Right cardiac atrium (tissue), 5 donors: ENCODE measurements at places on chromosomes 7 and 10.

- DNase-seq, result no peak
Measured at GRCh38 chr7:94834359-94834758, 73.0 kb upstream of the PPP1R9A start.

DNA sequence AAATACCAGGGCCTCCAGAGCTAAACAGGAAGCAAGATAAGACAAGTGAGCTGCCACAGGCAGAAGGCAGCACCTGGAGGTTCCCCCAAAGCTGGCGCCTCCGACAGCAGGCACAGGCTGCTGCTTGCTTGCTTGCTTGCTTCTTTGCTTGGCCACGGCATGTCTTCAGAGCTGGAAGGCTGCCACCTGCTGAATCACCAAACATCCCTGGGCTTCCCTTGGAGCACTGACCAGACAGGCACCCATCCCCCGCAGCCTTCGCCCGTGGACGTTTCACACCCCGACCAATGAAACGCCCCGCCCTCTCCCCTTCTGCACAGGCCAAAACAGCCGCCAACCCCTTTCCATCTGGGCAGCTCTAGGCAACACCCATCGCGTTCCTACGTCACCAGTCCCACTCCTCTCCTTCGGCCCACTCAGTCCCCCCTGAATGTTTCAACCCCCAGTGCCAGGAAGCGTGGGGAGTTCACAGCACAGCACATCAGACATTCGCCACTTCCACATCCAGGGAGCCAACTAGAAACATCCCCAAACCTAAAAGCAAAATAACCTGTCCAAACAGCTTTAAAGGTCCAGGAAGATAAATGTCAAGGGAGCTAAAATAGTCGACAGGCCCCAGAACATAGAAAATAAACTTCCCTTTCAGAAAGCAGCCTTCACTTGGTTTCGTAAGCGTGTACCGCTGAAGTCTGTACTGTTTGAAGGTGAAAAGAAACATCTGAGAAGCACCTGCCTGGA is 1.6 kb downstream of the SGMS1 start:
- peak; percentile 98 for DNase-seq

DNA sequence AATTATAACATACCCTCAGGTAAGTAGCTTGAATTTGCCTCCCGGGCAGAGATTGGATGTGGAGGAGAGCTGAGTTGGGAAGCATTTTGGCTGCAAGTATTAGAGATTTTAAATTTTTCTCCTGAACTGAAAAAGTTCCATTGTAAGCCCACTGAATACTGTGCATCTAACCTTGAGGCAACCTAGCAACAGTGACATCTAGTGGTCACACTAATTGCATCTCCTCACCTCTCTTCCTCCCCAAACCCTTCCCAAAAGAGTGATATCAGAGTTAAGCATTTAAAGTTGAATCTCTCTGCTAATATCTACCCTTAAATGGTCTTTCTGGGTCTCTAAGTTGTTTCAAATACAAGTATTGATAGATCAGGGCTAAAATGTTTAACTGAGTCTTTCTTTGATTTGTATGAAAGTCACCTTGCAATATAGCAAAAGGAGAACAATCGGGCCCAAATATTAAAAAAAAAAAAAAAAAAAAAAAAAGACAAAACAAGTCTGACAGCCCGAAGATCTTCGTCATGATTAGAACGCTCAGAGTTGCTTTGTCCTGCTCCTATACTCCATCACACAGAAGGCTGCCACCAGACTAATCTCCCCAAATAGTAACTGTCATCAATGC is 40.4 kb upstream of the DLX5 start:
- no peak for DNase-seq

GRCh38 chr10:69316313-69317059 is 38.2 kb downstream of the HK1 start:
- DNase-seq, result peak; percentile 46

- no peak for DNase-seq
Measured at GRCh38 chr10:1598393-1599153, 138.8 kb downstream of the ADARB2 start.

DNA sequence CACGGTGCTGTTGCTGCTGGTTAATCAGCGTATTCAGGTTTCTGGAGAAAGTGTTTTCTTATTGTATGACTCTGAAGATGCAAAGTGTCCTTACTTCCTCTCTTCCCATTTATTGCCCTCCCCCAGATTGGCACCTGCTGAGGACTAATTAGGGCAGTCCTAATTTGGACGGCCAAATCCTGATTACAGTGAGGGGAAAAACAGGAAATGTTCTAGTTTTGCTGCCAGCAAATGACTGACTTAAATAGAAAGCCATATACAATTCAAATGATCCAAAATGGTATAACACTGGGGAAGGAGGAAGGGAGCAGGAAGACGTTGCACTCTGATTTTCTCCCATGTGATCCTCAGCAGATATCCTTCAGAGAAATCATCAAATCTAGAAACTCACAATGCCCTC is 222.4 kb upstream of the LRGUK start:
- no peak for DNase-seq

DNA sequence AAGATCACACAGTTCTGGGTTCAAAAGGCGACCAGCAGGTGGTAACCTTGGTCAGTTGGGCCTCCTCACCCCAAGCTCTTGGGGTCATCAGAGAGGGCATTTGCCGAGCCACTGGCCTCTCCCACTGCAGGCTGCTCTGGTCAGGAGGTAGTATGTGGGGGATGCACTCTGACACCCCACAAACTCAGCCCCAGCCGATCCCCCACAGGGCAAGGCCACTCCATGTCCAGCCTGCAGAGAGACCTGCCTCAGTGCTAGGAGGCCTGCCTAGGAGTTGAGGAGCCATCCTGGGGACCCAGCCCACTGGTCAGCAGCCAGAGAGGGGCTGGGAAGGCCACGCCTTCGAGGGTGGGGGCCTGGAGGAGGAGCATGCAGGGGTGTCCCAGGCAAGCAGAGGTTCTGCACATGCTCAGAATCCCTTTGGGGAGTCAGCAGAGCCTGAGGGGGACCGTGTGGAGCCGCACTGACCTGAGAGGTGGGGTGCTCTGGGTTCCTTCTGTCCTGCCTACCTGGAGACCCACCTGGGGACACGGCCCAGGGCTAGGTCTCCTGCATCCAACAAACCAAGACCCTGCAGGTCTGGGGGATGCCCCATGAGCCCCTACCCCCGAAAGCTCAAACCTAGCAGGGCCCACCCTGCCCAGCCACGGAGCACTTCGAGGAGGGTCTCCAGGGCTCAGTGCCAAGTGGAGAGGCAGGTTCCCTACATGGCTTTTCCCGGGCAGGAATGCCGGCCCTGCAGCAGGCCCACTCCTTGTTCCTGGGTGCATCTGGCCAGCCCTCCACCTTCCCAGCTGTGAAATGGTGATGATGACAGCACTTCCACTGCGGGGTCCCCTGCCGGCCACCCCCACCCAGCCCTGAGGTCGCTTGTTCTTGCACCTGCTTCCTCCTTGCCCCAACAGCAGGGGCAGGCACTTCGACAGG is 58.5 kb downstream of the RASGEF1A start:
- no peak for DNase-seq

DNA sequence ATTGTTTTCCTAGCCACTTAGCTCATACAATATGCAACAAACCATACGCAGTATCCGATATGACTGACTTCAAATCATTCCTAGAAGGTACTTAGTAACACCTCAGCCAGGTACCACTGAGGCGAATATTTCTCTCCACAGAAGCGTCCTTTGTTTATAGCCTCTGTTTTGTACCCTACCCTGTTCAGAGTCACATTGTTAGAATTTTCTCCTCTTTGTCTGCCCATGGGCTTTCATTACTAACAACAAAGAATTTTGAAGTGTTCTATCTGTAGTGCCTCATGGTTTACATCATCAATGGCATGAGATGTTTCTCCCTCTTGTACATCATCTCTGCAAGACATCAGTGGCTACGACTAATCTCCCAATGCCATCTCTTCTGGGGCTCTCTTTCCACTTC is 212.4 kb upstream of the GLI3 start:
- no peak for DNase-seq

GRCh38 chr10:45398595-45398994 is 24.6 kb downstream of the ALOX5 start:
- DNase-seq, result no peak

DNA sequence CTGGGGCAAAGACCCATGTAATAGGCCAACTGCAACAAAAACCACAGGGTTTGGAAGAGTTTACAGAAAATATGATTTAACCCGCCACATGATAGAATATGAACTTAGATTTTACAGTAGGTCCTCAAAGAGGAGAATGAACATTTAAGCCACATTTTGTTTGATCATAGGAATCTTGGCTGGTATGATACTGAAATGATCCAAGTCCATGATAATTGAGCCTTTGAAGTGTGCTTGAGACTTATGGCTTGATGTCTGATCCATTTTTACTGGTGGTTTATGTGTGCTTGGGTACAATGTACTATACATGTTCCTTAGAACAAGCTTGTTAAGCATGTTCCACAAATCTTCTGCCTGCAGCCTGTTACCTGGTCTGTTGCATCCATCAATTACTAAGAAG is 41.8 kb upstream of the PDSS1 start:
- no peak for DNase-seq

DNA sequence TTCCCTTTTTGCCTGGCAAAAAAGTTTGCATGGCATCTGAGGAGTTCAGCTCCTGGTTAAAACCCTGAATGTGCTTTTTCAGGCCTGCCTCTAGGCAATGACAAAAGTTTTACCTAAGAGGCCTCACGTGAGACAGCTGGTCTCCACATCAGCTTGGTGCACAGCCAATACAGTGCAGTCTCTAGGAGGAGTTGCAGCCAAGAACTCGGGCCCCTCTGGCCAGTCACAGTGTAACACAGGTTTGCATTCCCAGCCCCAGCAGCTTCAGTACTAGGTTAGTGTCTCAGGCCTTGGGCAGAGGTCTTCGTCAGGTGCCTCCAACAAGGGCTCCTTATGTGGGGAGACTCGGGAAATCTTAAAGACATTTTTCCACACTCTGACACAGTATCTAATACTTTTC is 771.7 kb downstream of the SORCS1 start:
- DNase-seq, result no peak

DNA sequence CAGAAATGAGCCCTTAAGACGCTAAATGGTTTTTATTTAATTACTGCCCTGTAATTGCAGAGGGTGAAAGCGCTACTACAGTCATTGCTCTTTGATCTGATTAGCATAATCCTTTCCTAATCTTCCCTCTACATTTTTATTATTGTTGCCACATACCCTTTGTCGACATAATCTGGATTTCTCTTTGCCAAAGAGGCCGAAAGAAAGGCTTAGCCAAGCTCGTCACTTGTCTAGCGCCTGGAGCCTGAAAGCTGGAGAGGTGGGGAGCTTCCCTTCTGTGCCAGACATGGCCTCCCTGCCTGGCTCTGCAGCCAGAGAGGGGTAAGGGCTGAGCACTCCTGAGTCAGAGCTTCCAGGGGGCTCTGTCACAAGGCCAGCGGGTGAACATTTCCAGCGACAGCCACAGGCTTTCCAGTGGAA is 145.9 kb downstream of the PRKAG2 start:
- DNase-seq, result no peak

- DNase-seq, result no peak
Measured at GRCh38 chr7:13989949-13990305, 461 bp upstream of the ETV1 start.

DNA sequence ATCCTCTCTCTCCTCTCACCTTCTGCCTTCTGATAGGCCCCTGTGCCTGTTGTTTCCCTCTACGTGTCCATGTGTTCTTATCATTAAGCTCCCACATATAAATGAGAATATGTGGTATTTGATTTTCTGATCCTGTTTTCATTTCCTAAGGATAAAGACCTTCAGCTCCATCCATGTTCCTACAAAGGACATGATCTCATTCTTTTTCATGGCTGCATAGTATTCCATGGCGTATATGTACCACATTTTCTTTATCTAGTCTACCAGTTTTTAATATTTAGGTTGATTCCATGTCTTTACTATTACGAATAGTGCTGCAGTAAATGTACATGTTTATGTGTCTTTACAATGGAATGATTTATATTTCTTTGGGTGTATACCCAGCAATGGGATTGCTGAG is 4.6 kb downstream of the OR2A12 start:
- no peak for DNase-seq

DNA sequence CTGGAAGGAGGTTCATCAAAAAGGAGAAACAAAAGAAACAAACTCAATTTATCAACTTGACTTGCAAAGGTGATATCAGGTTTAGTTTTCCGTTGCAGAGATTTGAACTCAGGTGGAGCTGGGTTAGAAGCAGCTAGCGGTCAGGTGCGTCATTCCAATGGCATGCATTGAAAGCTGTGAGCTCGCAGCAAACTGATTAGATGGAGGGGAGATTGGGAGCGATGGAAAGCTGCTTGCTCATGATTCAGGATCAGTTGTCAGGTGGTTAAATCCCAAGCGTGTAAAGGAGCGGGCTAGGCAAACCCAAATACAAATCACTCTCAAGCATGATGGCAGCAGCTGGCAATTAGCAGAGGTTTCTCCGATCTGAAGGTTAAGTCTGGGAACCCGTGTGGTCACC is 49.3 kb upstream of the AFAP1L2 start:
- DNase-seq, result no peak

DNA sequence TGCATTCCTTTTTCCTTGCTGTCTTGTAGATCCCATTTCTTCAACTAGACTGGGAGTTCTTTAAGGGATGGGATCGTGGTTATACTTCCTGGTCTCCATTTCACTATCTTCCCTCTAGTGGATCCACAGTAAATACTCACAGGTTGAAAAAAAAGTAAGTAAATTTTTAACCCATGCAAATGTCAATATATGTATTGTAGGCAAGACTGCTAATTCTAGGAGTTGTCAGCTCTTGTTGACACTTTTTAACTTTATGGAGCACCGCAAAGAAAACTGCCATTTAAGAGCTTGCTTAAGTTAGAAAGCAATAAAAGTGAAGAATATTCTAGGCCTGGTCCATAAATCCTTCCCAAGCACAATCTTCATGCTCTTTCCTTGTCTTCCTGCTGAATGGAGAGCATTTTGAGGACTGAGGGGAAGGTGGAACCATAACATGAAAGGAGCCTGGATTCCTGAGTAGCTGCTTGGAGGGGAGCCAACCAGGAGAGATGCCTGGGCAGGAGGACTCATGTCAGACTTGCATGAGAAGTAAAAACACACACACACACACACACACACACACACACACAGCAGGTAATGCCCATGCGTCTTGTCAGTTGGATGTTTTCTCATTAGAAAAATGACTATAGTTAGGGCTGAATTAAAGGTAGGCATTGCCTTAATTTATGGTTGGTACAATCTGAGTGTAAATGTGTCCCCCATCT is 32.2 kb downstream of the VWA2 start:
- no peak for DNase-seq

GRCh38 chr10:34565934-34566333 is 249.2 kb downstream of the PARD3 start:
- DNase-seq, result no peak

- no peak for DNase-seq
Measured at GRCh38 chr10:51300617-51301304, 226.5 kb downstream of the PRKG1 start.

DNA sequence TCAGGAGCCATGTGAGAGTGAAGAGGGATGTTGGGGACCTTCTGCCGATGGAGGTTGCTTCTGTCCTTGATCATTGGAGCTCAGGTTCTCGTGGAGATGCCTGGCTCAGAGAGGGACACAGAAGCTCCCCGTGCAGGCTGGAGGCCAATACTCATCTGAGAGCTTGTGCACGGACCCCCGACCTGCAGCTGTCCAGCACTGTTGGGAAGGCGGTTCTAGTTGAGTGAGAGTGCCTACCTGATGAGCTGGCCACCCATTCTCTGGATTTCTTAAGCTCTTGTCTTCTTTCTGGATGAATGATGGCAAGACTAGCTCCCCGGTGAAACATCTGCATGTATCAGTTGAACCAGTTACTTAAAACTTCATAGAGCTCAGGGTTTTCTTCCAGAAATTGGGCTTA is 247.6 kb upstream of the MKI67 start:
- DNase-seq, result no peak
